ENCODE measurements at places on chromosomes 7 and 10.
A peak's percentile ranks its signal among the peaks of the same experiment; 100 is the strongest.

GRCh38 chr7:77542409-77542808 is 5.3 kb downstream of the PTPN12 start:
- DNase-seq: no peak

DNA sequence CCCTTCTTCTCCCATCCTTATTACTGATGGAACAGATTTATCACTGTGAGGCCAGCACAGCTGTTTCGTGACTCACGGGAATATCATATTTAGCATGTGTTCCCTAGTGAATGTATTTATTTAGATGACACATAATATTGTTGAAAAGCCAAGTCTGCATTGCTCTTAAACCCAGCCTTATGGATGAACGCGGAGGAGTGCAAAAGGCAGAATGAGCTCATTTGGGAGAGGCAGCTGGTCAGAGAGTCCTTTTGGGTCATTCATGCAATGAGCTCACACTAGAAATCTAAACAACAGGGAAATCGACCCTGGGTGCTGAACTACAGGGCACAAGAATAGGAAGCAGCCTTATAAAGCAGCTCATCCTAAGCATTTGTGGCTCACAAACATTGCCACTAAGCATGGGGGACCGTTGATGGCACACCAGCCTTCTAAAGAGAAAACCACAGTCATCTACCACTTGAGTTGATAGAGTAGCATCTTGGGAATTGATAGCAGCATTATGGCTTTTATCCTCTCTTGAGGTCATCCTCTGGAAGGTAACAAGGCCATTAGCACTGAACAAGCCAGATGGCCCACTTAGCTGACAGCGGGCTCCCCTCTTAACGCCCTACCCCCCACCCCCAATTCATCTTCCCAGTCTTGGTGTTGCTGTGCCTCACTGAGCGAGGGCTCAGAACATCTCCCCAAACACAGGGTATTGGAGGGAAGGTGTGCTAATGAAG is 32.9 kb upstream of the SDK1 start:
- DNase-seq: no peak

- peak; percentile 22 for DNase-seq
Measured at GRCh38 chr10:57657164-57657765, 610.4 kb downstream of the IPMK start.

DNA sequence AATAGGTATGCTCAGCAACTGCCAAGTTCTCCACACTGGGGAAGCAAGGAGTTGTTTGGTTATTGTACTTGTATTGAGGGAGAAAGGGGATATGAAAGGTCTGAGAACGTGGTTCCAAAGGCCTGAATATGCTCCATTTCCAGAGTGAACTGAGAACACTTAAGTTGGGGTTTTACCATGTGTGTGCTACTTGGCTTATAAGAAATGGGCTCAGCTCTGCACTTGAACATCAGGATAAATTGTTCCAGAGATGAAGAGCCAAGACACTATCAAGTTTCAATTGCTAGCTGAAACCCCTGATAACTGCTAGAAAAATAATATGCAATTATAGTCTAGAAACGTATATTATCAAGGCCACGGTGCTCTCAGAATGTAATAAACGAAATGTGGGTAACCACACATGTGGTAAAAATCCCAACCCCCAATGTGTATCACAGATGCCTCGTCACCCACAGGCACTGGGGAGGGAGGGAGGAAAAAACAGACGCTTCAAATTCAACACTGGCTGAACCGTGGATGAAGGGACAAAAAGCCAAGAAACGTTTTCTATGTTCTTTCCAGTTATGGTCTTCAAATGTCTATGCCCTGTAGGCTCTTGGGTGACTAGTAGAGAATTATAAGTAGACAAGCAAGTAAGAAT is 16.3 kb downstream of the ELMO1 start:
- no peak for DNase-seq

DNA sequence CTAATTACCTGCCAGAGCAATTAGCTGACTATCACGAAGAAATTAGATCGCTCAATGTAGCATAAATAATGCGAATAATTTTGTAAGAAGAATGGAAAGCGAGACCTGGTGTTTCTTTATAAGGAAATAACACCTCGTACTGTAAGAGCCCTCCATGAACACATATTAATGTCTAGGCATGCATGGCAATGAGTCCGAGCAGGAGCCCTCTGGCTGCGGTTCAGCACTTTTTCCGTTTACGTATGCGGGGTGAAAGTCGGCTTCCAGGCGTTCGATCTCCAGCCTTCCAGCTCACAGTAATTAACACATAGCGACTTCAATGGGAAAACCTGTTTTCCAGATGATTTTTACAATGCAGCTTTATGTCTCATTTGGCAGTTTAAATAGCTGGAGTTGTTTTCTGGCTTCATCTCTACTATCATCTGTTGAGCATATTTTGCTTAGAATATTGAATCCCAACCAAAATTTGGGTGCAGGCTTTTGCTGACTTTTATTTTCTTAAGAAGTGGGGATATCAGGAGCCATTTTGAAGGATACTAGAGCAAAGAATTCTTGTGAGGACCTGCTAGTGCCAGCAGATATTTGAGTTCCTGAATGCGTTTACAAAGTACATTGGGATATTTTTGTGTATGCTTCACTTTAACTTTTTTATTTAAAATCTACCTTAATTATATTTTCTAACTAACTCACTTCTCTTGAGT is 7.2 kb upstream of the SP8 start:
- DNase-seq: no peak

- no peak for DNase-seq
Measured at GRCh38 chr7:129845972-129846327, 106.8 kb downstream of the UBE2H start.

- DNase-seq: no peak
Measured at GRCh38 chr10:5615316-5615715, 51.1 kb downstream of the ASB13 start.

GRCh38 chr7:28078036-28078901 is 102.3 kb downstream of the JAZF1 start:
- DNase-seq: no peak

- DNase-seq: no peak
Measured at GRCh38 chr10:126524526-126524925, 136.2 kb upstream of the ADAM12 start.

GRCh38 chr7:77329466-77330168 is 86.5 kb downstream of the GSAP start:
- no peak for DNase-seq

- no peak for DNase-seq
Measured at GRCh38 chr10:36381748-36382147, 739.7 kb upstream of the FZD8 start.

DNA sequence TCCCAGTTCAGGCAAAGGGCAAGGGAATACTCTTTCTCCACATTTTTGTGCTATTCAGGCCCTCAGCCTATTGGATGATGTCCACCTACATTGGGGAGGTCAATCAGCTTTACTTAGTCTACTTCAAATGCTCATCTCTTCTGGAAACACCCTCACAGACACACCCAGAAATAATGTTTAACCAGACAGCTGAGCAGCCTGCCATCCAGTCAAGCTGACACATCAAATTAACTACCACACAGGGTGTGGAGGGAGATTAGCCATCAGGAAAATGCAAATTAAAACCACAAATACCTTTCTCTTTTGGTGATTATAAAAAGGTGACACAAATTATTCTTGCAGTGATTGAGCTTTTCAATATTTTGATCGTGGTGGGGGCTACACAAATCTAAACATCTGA is 74.7 kb upstream of the FZD8 start:
- no peak for DNase-seq

DNA sequence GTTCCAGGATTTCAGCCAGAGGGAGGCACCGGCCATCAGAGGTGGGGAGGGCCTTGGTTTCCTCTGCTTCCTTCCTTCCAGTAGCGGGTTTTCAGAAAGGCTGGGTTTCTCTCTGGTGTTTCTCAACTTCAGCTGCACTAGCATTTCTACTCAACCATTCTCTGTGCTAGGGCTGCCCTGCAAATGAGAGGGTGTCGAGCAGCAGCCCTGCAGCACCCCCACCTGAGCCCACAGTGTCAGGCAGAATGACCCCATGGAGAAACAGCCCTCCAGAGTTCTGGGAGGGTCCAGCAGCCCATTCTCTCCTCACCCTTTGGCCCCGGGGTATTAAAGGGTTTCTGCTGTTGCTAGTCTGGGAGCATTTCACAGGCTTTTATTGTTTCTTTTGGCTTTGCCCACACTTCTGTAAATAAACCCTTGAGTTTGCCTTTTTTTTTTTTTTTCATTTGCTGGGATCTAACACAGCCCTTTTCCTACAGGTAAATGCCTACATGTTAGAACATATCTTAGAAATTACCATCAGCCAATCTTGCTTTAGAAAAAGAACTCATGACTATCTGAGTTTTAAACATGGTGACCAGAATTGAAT is 151.5 kb upstream of the VIPR2 start:
- DNase-seq: no peak

DNA sequence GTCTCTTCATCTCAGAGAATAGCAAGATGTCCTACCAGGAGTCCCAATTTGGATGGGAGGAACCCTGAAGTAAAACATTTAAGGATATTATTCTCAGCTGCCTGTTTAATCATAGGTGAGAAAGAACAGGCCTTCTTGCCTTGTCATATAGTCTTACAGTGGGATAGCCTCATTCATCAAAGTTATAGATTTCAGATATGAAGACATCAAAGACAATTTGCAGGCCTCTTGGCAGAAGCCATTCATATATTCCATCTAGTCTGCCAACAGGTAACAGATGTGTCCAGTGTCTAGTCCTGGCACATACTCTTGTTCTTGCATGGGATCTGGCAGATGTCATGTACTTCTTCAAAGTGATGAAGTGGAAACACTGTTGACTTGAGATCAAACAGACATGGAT is 601.3 kb upstream of the GHITM start:
- DNase-seq: no peak

DNA sequence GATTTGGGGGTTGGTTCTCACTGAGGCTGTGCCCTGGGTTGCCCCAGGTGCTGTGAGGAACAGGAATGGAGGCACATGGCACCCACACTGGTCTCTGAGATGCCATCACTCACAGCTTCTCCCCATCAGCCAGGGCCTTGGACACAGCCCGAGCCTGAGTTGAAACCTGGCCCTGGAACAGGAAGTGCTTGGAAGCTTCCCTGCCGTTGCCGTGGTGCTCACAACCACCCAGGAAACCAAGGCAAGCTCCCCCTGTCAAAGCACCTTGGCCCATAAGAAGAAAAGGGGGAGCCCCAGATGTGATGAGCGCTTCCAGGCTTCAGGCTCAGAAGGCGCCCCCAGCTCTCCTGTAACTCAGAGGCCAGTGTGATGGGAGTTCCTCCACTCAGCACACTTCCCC is at the start of gene BTBD16:
Gene BTBD16 (plus strand): TSS at position 221 of the 400 bp plus-strand sequence. CDS start 3,786 bp downstream, outside the sequence.
- DNase-seq: no peak

- DNase-seq: no peak
Measured at GRCh38 chr7:2934211-2934731, 90.2 kb upstream of the GNA12 start.

GRCh38 chr10:62736168-62736546 is 68.4 kb upstream of the ADO start:
- no peak for DNase-seq

- DNase-seq: peak; percentile 40
Measured at GRCh38 chr10:109966961-109967738, 40.6 kb upstream of the ADD3 start.

DNA sequence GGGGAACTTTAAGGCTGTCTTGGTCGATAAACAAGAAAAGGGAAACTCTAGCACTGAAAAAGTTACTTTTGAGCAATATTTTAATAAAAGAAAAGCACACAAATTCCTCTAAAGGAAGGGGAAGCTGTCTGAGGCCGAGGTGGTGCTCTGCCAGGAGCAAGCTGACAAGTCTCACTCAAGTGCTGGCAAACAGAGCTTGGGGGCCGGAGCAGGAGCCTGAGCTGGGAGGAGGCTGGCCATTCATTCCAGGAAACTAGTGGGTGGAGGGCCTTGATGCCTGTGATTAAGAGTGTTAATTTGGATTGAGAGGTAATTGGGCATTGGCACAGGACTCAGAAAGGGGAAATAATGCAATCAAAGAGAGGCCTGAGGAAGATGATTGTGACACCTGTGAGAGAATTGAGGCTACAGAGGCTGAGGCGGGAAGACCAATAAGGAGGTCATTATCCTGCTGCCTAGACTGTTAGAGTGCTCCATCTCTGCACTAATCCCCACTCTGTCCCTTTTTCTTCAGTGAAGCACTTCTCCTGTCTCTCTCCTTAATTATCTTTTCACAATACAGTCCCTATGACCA is 154.9 kb upstream of the COL1A2 start:
- peak; percentile 27 for DNase-seq

GRCh38 chr7:120567204-120567603 is 290.7 kb downstream of the TSPAN12 start:
- no peak for DNase-seq

GRCh38 chr7:99504281-99504602 is 220 bp upstream of the ZKSCAN5 start:
- no peak for DNase-seq

DNA sequence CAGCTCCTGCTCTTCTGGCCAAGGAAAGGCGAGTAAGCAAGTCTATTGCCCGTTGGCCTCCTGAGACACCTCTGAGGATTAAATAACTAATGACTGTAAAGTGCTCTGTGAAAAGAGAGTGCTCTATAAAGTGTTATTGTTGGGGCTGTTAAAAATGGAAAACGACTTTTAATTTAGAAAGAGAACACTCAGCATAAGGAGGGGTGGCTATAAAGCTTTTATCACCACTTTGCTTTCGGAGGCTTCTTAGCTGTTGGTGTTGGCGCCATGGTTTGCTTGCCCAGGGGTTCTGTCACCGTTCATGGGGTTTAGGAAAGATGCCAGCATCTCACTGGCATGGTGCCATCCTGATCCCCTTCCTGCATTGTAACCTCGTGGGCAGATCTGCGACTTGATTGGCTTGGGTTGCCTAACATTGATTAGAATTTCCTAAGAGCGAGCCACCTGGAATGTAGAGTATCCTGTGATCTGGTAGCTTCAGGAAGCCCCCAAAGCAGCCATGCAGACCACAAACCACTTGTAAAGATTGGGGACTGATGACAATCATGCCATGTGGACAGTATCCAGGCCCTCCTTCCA is 509.9 kb downstream of the LRMDA start:
- DNase-seq: no peak

GRCh38 chr10:480928-481552 is 208.4 kb downstream of the DIP2C start:
- no peak for DNase-seq

DNA sequence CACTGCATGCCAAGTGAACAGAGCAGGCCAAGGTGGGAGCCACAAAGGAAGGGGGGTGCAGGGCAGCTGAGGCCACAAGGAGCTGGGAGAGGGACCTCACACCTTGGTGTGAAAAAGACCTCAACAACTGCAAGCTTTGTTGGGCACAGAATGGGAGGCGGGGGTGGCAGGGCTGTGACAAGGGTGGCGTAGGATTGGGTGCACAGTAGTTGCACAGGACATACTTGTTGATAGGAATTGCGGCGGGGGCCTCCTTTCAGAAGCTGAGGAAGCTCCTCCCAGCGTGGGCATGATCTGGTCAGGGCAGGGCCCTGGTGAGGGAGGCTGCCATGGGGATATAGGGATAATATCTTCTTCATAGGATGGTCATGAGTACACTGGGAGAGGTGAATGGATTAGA is 25.8 kb downstream of the POLL start:
- DNase-seq: no peak

- DNase-seq: no peak
Measured at GRCh38 chr7:1804310-1804709, 134.2 kb downstream of the ELFN1 start.

GRCh38 chr10:11319990-11320602 is 291.4 kb downstream of the USP6NL start:
- DNase-seq: no peak

GRCh38 chr7:157211690-157212089 is 73.0 kb downstream of the UBE3C start:
- DNase-seq: no peak
